MG63 (cell line): ENCODE measurements at places on chromosomes 11 and 22. TPM values are rescaled to one million over a fixed set of nuclear protein-coding genes. Genes with fewer than 3 reads are reported as not detected.

DNA sequence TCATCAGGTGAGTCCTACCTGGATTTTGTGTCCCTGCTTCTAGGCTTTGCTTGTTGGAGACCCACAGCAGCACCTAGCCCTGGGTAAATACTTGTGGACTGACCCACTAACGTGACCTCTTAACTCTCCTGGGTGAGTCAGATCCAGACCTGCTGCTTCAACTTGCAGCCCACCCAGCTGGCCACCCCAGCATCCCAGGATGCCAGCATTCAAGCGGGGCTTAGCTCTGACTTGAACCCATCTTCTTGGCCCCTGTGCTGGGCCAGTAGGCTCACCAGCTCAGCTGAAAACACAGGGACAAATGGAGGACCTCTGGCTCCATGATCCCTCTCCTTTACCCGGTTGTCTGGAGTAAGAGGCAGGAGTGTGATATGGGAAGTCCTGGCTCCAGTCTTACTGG is 33.5 kb downstream of the PARVG start:
- DNase-seq = no peak

- no peak for DNase-seq
Measured at GRCh38 chr11:88531831-88532230, 194.3 kb upstream of the CTSC start.

- DNase-seq = no peak
Measured at GRCh38 chr22:21087119-21087518, 41.4 kb downstream of the LRRC74B start.

DNA sequence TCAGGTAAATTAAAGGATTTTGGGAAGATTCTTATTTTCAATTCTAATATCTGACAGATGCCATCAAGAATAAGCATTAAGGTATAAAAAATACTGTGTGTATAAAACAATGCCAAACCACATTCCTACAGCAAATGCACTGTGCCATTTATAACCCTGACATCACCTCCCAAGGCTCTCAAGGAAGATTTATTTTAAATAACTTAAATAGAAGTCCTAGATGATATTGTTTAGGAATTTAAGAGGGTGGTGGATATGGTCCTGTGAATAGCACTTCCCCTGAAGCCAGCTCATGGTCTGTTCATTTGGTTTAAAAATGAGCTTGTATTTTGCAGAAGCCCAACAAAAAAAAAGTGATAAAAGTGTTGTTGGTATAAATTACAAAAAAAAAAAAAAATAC is 32.1 kb downstream of the PPIL2 start:
- peak; percentile 32 for DNase-seq

GRCh38 chr11:9077164-9077563 is 14.2 kb downstream of the SCUBE2 start:
- no peak for DNase-seq

DNA sequence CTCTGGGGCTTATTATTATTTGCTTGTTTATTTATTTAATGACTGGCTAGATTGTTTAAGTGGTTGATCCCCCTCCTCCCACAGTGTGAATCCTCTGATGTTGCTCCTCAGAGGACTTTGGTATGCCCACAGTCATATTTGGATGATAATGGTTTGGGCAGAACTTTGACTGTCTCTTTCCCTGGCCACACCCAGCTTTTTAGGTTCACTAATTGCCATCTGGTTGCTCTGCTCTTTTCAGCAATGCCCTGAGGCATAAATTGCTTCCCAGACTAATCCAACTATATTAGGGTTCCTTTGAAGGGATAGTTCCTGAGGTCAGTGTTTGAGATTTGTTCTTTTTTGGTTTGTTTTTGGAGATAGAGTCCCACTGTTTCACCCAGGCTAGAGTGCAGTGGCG is 99.3 kb upstream of the RRM1 start:
- DNase-seq = no peak

- no peak for DNase-seq
Measured at GRCh38 chr11:102457056-102457677, 4.6 kb upstream of the TMEM123 start.

- DNase-seq = peak; percentile 57
Measured at GRCh38 chr11:76885390-76886097, 24.8 kb downstream of the ACER3 start.

Gene MADD
- 6.9 and 7.8 TPM in 2 replicates for total RNA-seq

Gene UCP3
- total RNA-seq = not detected in 2 replicates

DNA sequence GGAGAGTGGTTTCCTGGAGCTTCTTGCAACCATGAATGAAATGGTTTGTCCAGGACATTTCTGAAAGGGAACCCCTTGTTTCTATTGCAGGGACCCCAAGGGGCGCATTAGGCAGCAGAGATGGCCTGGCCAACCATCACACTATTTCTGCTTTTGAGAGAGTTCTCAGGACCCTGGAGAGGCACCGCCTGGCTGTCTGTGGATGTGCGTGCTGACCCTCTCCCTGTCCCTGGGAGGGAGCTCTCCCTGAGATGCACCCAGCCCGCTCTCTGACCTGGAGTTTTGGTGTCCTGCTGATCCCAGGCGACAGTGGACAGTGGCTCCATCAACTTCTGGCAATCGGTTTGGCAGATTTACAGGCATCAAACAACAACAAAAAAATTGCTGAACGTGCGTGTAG is 80.3 kb upstream of the SLC22A12 start:
- no peak for DNase-seq
